ENCODE measurements at places on chromosomes 7 and 10.

- no peaks in the 10 kb centered on the region for H3K27me3 ChIP-seq
- peaks cover 16% of the 10 kb centered on the region for H3K36me3 ChIP-seq
- DNase-seq, result no peak
These were observed 64.1 kb downstream of the MINDY3 start for GRCh38 chr10:15796098-15796759.

- DNase-seq, result no peak
- H3K27me3 ChIP-seq, result no peaks in the 10 kb centered on the region
- H3K4me1 ChIP-seq, result peaks cover 15% of the 10 kb centered on the region
- no peak overlapping the region for H3K27ac ChIP-seq
- H3K36me3 ChIP-seq, result no peaks in the 10 kb centered on the region
These were observed 77.8 kb downstream of the JAZF1 start for GRCh38 chr7:28102797-28103196.

DNA sequence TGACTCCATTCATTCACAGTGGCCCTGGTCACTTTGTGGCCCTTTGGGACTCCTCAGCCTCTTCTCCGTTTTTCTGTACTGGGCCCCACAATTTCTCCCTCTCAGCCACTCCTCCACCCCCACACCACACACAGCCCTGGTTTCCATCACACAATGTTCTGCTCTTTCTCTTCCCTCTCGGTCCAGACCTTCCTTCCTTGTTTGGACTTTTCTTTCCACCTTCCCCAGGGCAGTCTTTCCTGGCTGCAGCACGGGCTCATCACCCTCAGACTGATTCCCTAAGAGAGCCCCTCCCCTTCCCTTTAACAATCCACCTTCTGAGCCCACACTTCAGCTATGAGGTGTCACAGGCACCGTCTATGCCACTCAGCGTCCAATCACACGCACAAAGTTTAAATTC, 25.7 kb downstream of the CPXM2 start:
- H3K27me3 ChIP-seq, result no peaks in the 10 kb centered on the region
- no peaks in the 10 kb centered on the region for H3K36me3 ChIP-seq
- H3K4me1 ChIP-seq, result no peaks in the 10 kb centered on the region
- H3K27ac ChIP-seq, result no peak overlapping the region

- peaks cover 15% of the 10 kb centered on the region for H3K4me1 ChIP-seq
- no peaks in the 10 kb centered on the region for H3K36me3 ChIP-seq
- H3K4me3 ChIP-seq, result peak within 1 kb of the TSS; percentile 24
- no peaks in the 10 kb centered on the region for H3K27me3 ChIP-seq
These were observed at the start of gene SFRP4 for GRCh38 chr7:37916673-37917660. Gene SFRP4, minus strand, starts transcription at chr7:37916817. Its CDS starts 280 bp downstream, at chr7:37916537.

DNA sequence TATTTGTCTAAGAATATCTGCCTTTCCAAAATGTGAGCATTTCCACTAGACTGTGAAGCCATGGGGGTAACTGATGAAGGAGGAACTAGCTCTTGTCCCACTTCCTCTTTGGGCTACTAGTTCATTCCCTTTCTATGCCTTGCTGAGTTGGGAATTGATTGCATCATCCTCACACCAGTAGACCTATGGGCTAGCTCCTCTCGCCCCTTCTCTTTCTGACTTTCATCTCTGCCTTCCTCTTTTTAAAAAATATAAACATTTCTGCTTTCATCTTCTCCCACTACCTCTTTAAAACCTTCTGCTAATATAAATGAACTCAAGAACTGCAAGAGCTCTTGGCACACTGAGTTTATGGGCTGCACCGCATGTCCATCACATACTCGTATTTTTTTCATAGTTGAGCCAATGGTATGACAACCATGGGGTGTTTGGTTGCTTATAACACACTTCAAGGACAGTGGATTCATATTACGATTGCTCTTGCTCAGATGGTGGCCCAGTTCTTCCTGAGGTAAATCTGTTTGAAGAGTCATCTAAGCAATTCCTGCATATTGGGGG, 182.0 kb downstream of the REEP3 start:
- H3K27ac ChIP-seq, result peak overlapping the region; percentile 40
- no peaks in the 10 kb centered on the region for H3K27me3 ChIP-seq
- H3K4me1 ChIP-seq, result peaks cover 13% of the 10 kb centered on the region
- DNase-seq, result no peak

- H3K27ac ChIP-seq, result no peak overlapping the region
- H3K27me3 ChIP-seq, result no peaks in the 10 kb centered on the region
- no peak overlapping the region for H3K4me3 ChIP-seq
These were observed 4.1 kb downstream of the KNDC1 start for GRCh38 chr10:133163889-133164815.

GRCh38 chr10:104109908-104110662, 11.9 kb upstream of the SFR1 start:
- no peak overlapping the region for H3K4me3 ChIP-seq
- H3K27ac ChIP-seq, result no peak overlapping the region
- no peaks in the 10 kb centered on the region for H3K27me3 ChIP-seq

DNA sequence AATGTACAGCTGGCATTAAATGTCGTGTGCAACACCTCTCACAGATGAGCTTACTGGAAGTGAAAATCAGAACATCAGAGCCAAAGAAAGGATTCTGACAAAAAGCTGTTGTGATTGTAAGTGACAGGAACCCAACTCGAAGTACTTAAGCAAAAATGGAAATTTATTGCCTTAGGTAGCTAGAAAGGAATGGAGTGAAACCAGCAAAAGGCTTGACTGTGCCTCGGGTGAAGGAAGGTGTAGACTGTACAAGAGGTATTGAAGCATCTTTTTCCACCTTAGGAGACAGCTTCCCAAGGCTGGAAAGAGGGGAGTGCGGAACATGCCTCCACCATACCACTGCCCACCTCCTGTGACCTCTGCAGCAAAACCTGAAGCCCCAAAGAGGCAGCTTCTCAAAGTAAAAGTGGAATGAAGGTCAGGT, 27.3 kb upstream of the ITGB1 start:
- peak overlapping the region; percentile 87 for H3K27ac ChIP-seq

DNA sequence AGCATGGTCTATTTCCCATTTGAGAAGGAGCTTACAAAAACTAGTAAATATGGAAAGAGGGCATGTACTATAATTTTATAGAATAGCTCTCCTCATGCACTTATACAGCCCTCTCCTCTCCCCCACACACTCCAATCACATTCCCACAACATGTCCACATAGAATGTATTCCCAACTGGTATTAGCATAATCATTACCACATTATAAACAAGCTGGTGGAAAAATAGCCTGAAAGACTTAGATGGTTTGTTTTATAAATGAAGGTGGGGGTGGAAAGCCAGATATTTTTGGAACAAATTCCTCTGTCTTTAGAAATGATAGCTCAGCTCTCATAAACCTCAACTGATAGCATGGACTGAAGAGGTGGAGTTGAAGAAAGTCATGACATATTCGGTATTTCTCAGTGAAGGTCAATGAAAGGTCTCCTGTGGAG, 410.1 kb downstream of the SUGCT start:
- H3K4me1 ChIP-seq, result no peaks in the 10 kb centered on the region
- H3K36me3 ChIP-seq, result no peaks in the 10 kb centered on the region
- no peak for DNase-seq
- H3K4me3 ChIP-seq, result no peak overlapping the region
- no peaks in the 10 kb centered on the region for H3K27me3 ChIP-seq
- no peak overlapping the region for H3K27ac ChIP-seq

DNA sequence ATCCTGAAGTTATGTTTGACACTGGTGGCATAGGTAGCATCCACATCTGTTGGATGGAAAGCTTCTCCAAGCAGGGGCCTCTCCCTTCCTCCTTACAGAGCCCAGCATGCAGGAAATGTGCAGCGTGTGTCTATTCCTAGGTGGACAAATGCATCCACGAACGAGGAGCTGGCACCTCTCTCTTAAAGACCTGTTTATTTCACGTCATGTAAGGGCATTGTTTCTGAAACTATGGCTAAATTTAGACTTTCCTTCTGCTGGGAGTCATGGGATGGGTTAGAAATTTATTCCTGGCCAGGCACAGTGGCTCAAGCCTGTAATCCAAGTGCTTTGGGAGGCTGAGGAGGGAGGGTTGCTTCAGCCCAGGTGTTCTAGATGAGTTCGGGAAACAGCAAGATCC, 208.4 kb upstream of the SVIL start:
- peaks cover 35% of the 10 kb centered on the region for H3K4me1 ChIP-seq
- DNase-seq, result no peak
- no peaks in the 10 kb centered on the region for H3K36me3 ChIP-seq
- H3K27ac ChIP-seq, result no peak overlapping the region
- H3K4me3 ChIP-seq, result no peak overlapping the region

DNA sequence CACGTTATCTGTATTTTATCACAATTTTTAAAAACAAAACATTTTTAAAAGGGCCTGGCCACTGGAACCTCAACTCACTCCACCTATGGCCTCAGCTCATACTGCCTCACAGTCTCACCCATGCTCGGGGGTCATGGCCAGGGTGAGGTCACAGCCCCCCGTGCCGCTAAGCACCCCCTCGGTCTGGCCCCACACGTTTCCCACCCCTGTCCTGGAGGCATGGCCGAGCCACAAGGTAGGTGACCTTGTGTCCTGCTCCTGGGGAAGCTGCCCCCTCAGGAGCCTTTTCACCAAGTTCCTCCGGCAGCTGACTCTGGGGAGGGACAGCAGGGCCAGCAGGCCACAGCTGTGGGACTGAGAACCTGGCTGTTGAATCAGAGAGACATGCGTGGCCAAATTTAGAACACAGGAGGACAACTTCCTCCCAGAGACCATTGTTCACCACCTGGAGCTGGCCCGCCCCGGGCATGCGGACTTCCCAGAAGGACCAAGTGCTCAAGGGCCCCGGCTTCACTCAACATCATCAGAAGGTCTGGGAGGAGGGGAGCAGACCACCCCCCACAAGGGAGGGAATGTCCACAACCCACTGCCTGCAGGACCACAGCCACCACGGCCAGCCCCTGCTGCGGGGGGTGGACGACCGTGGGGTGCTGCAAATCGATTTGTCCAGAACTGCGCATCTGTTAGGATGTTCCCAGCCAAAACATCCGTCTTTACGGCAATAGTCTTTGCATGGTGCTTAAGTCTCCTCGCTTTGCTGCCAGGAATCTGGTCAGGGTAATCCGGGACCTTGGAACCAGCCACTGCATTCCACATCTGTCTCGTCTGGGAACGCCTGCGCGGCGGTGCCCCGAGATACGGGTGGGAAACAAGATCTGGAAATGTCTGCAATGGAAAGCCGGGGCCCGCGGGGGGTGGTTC, 48.6 kb upstream of the PDGFA start:
- H3K4me3 ChIP-seq, result no peak overlapping the region
- H3K36me3 ChIP-seq, result no peaks in the 10 kb centered on the region
- DNase-seq, result no peak
- no peak overlapping the region for H3K27ac ChIP-seq

- peaks cover 9% of the 10 kb centered on the region for H3K4me1 ChIP-seq
- no peak overlapping the region for H3K27ac ChIP-seq
These were observed 52.5 kb upstream of the NRP1 start for GRCh38 chr10:33386926-33387325.

GRCh38 chr10:71832967-71833366, 18.1 kb downstream of the PSAP start:
- peaks cover 39% of the 10 kb centered on the region for H3K36me3 ChIP-seq
- H3K27me3 ChIP-seq, result no peaks in the 10 kb centered on the region
- H3K4me1 ChIP-seq, result peaks cover 34% of the 10 kb centered on the region
- no peak for DNase-seq

DNA sequence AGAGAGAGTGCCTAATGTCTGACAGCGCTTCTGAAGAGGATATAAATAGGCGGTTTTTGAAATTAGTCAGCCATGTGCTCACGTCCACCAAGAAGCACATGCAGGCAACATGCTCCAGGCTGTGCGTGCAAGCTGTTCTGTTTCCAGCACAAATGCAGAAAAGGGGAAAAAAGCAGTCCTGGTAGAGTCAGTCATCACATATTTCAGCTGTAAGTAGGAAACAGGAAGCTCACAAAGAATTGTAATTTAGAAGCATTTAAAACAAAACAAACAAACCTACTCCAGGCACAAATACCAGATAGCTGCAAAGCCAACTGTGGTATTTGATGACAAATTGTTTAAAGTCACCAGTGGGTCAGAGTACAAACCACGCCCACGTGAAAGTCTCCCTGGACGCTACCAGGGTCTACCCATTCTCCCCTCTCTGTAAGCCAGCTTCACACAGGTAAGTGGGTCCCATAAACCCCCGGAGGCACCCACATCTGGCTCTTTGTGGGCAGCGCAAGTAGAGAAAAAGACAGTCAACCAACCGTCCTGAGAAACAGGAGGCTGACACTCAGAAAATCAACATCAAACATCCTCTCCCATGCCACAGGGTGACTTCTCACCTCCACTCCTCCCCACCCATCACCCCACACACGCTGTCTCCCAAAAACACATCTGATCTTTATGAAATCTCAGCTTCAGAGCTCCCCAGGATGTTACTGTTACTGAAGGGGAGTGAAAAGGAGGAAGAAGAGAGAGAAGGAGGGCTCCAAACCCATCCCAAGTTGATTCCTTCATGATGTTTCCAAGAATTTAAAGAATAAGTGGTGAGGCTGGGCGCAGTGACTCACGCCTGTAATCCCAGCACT, 186.4 kb downstream of the FAM107B start:
- no peaks in the 10 kb centered on the region for H3K27me3 ChIP-seq
- H3K36me3 ChIP-seq, result peaks cover 1% of the 10 kb centered on the region
- peak overlapping the region; percentile 74 for H3K27ac ChIP-seq
- no peak overlapping the region for H3K4me3 ChIP-seq

DNA sequence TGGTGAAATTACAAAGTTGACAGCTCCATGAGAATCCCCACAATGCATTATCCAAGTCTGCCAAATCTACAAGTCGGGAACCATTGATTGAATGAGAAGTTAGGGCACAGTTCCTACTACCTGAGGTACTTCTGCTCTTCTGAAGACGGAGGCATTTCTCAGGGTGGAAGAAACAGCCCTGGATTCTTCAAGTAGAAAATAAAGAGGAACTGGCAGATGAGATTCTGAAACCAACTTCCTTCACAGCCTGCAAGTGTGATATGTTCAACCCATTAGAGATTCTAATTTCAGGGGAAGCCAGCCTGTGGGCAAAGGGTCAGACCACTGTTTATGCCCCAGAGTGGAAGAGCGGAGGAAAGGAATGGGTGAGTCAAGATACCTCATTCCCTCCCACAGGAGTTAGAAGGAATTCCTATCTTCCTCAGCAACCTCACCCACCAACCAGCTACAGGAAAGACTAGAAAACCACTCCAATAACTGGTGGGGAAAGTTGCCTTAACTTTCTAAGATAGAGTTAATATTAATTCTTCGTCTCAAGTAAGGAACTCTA, 50.5 kb upstream of the BMPER start:
- no peaks in the 10 kb centered on the region for H3K36me3 ChIP-seq
- H3K27ac ChIP-seq, result no peak overlapping the region
- H3K27me3 ChIP-seq, result no peaks in the 10 kb centered on the region
- no peak for DNase-seq
- no peaks in the 10 kb centered on the region for H3K4me1 ChIP-seq

GRCh38 chr7:35820858-35821257, 20.0 kb downstream of the SEPTIN7 start:
- no peak for DNase-seq
- H3K4me1 ChIP-seq, result no peaks in the 10 kb centered on the region
- no peaks in the 10 kb centered on the region for H3K36me3 ChIP-seq
- no peaks in the 10 kb centered on the region for H3K27me3 ChIP-seq

GRCh38 chr7:33841031-33841430, 64.3 kb upstream of the BMPER start:
- H3K27ac ChIP-seq, result no peak overlapping the region
- no peak overlapping the region for H3K4me3 ChIP-seq
- DNase-seq, result no peak

- peak overlapping the region; percentile 60 for H3K27ac ChIP-seq
- no peaks in the 10 kb centered on the region for H3K27me3 ChIP-seq
- no peaks in the 10 kb centered on the region for H3K36me3 ChIP-seq
These were observed 33.6 kb downstream of the VSTM4 start for GRCh38 chr10:49081547-49082275.

- H3K27ac ChIP-seq, result no peak overlapping the region
- no peak overlapping the region for H3K4me3 ChIP-seq
- H3K27me3 ChIP-seq, result no peaks in the 10 kb centered on the region
- H3K36me3 ChIP-seq, result no peaks in the 10 kb centered on the region
- H3K4me1 ChIP-seq, result no peaks in the 10 kb centered on the region
- DNase-seq, result no peak
These were observed 5.5 kb downstream of the CPA5 start for GRCh38 chr7:130349911-130350782.
